ENCODE measurements at places on chromosomes 6 and 20. TPM values are rescaled to one million over a fixed set of nuclear protein-coding genes. Genes with fewer than 3 reads are reported as not detected.

DNA sequence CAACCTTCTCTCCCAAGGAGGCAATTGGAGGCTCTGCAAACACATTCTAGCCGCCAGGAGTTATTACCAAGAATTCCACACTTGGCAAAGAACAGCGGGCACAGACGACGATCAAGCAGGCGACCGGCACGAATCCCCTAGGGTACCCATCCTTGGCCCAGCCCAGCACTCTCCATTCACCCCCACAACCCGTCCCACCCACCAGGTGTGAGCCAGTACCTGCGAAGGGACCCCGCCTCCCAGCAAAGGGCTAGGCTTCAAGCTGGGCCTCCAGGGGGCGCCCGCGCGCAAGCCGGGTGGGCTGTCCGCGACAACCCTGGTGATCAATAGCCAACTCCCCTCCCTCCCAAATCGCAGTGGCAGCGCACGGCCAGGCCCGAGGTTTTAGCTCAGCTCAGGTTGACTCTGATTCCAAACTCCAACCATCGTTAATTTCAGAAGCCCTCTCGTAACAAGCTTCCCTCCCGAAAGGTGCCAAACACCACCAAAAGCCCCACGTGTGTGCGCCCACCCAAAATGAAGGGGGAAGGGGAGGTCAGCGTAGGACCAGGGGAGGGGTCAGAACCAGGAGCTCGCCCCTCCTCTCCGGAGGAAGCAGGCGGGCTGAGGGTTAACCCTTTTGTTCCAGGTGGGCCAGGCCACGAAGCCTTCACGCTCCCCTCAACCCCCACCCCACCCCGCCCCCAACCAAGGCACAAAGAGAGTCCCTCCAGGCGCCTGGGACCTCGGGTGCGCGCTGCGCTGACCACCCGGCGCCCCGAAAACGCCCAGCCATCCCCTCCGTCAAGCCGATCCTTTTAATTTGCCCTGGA, 2.1 kb downstream of the SALL4 start:
- no peaks in the 10 kb centered on the region for H3K27me3 ChIP-seq
- H3K27ac ChIP-seq, result peak overlapping the region; percentile 22
- DNase-seq, result peak; percentile 73
- no peaks in the 10 kb centered on the region for H3K36me3 ChIP-seq
- peak overlapping the region; percentile 33 for H3K4me3 ChIP-seq
- no peaks in the 10 kb centered on the region for H3K4me1 ChIP-seq

The PLEKHG1 gene
- total RNA-seq, result 65.4 TPM

GRCh38 chr6:164477101-164477500, 832.3 kb downstream of the C6orf118 start:
- no peaks in the 10 kb centered on the region for H3K27me3 ChIP-seq
- H3K4me3 ChIP-seq, result no peak overlapping the region
- no peaks in the 10 kb centered on the region for H3K4me1 ChIP-seq
- H3K36me3 ChIP-seq, result no peaks in the 10 kb centered on the region

DNA sequence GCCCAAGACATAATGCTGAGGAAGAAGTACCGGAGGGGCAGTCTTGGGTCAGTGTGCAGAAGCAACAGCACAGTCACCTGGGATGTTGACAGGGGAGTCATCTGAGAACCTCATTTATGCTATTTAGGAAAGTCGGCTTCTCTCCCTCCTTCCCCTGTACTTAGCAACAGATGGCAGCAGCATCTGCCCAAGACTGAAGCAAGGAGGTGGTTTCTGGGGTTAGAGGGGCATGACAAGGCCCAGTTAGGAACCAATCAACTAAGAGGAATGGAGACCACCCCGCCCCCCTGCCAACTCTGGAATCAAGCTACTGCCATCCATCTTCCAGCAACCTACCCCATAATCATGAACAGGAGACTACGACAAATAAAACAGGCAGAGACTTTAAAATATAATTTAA, 21.7 kb downstream of the RIPK1 start:
- no peak overlapping the region for H3K4me3 ChIP-seq
- H3K27ac ChIP-seq, result no peak overlapping the region
- no peaks in the 10 kb centered on the region for H3K36me3 ChIP-seq

DNA sequence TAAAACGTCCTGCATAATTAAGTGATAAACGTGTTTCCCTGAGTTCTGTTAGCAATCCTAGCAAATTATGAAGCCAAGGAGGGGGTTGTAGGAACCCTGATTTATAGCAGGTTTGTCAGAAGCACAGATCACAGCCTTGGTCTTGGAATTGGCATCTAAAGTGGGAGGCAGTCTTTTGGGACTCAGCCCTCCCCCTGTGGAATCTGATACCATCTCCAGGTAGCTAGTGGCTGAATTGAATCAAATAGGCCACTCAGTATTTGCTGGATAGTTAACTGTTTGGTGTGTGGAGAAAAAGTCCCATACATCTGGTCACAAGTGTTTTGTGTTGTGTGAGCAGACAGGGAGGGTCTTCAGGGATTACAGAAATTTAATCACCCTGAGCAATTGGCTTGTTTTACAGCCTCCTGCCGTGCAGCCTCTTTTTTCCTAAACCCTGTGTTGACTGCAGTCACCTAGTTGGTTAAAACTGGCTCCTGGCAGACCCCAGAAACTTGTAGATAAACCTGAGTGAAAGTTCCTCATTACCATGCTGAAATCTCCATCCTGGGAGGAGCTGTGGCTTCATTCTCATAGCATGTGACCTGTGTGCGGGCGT, 19.0 kb upstream of the KIFC1 start:
- DNase-seq, result no peak
- peak overlapping the region; percentile 76 for H3K27ac ChIP-seq
- H3K4me3 ChIP-seq, result no peak overlapping the region

DNA sequence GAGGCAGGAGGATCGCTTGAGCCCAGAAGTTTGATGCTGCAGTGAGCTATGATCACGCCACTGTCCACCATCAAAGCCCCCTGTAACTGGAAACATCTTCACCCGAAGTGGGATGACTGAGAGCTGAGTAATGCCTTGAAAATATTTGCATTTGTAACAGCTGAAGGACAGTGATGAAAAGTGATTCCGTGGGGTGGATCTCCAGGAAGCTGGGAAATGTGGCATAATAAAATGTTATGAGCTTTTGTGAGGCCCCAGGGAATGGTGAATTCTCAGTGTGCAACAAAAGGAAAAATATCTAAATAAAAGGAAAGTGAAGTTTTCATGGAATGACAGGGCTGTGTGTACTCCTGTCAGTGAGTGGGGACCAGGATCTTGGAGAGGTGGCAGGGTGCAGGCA, 92.0 kb downstream of the JAG1 start:
- DNase-seq, result no peak
- H3K27me3 ChIP-seq, result no peaks in the 10 kb centered on the region
- H3K27ac ChIP-seq, result no peak overlapping the region
- no peaks in the 10 kb centered on the region for H3K36me3 ChIP-seq
- no peak overlapping the region for H3K4me3 ChIP-seq
- no peaks in the 10 kb centered on the region for H3K4me1 ChIP-seq

GRCh38 chr20:44023515-44024371, 109.1 kb downstream of the TOX2 start:
- DNase-seq, result no peak
- H3K36me3 ChIP-seq, result no peaks in the 10 kb centered on the region
- no peaks in the 10 kb centered on the region for H3K27me3 ChIP-seq
- no peaks in the 10 kb centered on the region for H3K4me1 ChIP-seq
- H3K4me3 ChIP-seq, result no peak overlapping the region

- peak within 1 kb of the TSS; percentile 27 for H3K4me3 ChIP-seq
- DNase-seq, result no peak
- no peaks in the 10 kb centered on the region for H3K36me3 ChIP-seq
Observed at GRCh38 chr20:59300333-59301081, at the start of gene EDN3. TSS of gene EDN3 (plus strand) at chr20:59300611. CDS start at chr20:59300813, 202 bp downstream.

The MCCD1 gene
- not detected for total RNA-seq

DNA sequence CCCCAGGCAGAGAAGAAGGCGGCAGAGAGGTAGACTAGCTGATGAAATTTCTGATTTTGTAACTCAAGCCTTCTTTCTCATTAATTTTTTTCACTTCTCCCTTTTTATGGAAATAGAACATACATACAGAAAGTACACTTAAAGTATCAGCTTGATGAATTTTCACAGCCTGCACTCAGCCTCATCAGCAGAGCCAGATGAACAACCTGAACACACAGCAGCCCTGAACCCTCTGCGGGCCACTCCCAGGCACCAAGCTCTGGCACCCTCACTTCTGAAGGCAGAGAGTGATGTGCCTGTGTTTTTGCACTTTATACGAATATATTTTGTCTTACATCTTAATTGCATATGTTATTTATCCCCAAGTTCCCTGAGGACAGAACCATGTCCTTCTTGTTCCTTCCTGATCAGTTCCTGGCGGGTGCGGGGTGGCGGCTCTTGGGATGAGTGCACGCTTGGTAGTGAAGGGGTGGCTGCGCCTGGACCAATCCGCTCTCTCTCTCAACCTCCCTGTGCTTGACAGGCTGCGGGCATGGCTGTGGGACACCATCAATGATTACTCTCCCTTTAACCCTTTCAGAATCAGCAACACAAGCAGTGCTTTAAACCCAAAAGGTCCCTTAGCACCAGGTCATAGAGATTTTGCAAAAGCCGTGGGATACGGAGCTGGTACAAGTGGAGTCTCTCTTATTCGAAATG, 34.8 kb upstream of the AFDN start:
- H3K27ac ChIP-seq, result no peak overlapping the region
- peak; percentile 2 for DNase-seq
- H3K4me3 ChIP-seq, result no peak overlapping the region

- no peak overlapping the region for H3K4me3 ChIP-seq
- DNase-seq, result no peak
- peaks cover 9% of the 10 kb centered on the region for H3K4me1 ChIP-seq
- no peaks in the 10 kb centered on the region for H3K36me3 ChIP-seq
- no peak overlapping the region for H3K27ac ChIP-seq
Observed at GRCh38 chr6:27867051-27867944, 44.9 kb downstream of the OR2B2 start.

The SLA2 gene
- total RNA-seq, result 0.73 TPM

DNA sequence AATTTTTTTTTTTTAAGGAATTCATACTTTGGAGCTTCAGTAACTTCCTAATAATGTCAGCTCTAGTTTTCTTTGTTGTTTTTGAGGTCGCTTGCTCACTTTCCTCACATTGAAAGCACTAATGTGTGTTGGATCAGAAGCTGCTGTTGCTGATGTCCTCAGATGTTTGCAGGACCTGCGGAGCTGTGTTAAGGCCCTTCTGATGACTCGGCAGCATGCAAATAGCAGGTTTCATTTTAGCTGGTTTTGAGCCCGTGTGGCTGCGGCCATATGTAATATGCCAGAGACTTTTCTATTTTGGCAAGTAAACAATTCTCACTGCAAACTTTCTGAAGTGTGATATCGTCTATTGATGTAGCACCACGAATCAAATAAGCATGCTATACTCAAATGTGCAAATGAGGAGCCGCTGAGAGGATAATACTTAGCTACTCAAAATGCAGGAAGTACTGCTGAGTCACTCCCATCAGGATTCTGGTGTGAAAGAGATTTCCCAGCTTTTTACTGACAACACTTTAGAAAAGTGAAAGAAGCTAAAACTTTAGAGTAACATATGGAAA, 187.8 kb downstream of the SASH1 start:
- no peaks in the 10 kb centered on the region for H3K36me3 ChIP-seq
- DNase-seq, result no peak
- H3K4me1 ChIP-seq, result no peaks in the 10 kb centered on the region
- no peaks in the 10 kb centered on the region for H3K27me3 ChIP-seq

The PTCHD4 gene
- total RNA-seq, result 1.1 TPM

DNA sequence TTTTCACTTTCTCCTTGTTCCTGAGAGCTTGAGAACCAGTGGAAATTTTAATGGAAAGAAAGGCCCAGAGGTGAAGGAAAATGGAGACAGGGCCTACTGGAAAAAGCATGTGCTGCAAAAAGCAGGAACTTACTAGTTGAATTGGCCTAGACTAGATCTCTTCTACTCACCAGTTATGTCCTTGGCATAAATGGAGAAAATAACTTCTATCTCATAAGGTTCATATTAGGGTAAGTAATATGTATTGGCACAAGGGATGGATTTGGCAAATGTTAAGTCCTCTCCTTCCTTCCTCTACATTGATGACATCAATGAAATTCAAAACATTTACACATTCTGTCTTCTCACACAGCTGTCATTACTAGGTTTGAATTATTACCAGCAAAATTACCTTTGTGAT, 74.0 kb downstream of the NDUFAF5 start:
- no peaks in the 10 kb centered on the region for H3K27me3 ChIP-seq

The PCMT1 gene
- 77.6 TPM for total RNA-seq

- H3K27ac ChIP-seq, result no peak overlapping the region
- H3K4me3 ChIP-seq, result no peak overlapping the region
- H3K4me1 ChIP-seq, result no peaks in the 10 kb centered on the region
- DNase-seq, result no peak
- H3K27me3 ChIP-seq, result no peaks in the 10 kb centered on the region
Observed at GRCh38 chr20:7180256-7181045, 413.0 kb downstream of the BMP2 start.

The EBF4 gene
- 48.9 TPM for total RNA-seq

DNA sequence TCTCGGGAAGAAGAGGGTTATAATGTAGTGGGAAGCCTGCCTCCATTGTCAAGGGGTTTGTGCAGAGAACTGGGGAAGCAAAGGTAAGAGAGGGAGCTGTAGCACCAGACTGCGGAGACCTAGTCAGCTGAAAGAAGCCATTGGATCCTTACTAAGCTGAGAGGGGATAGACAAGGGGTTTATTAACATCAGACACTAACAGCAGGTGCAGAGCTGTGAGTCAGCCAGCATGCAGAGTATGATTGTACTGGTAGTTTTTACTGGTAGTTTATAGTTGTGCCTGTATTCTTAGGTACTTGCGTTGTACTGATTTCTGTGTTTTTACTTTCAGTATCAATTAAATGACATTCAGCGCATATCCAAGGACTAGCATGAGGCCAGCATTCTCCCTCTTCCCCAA, 17.8 kb upstream of the COL19A1 start:
- no peak overlapping the region for H3K27ac ChIP-seq
- H3K4me3 ChIP-seq, result no peak overlapping the region
- H3K27me3 ChIP-seq, result no peaks in the 10 kb centered on the region
- H3K36me3 ChIP-seq, result no peaks in the 10 kb centered on the region
- DNase-seq, result no peak
- no peaks in the 10 kb centered on the region for H3K4me1 ChIP-seq

GRCh38 chr20:2365091-2365490, 15.6 kb upstream of the TGM6 start:
- no peaks in the 10 kb centered on the region for H3K27me3 ChIP-seq
- H3K27ac ChIP-seq, result no peak overlapping the region
- no peaks in the 10 kb centered on the region for H3K36me3 ChIP-seq

The SULF2 gene
- total RNA-seq, result 82.0 TPM

GRCh38 chr20:11687546-11688292, 230.0 kb upstream of the BTBD3 start:
- no peaks in the 10 kb centered on the region for H3K27me3 ChIP-seq
- H3K4me3 ChIP-seq, result no peak overlapping the region
- no peaks in the 10 kb centered on the region for H3K4me1 ChIP-seq
- H3K27ac ChIP-seq, result no peak overlapping the region

The RRAGD gene
- total RNA-seq, result 22.7 TPM

GRCh38 chr6:148757944-148758480, 11.2 kb downstream of the UST start:
- DNase-seq, result no peak
- no peaks in the 10 kb centered on the region for H3K36me3 ChIP-seq
- H3K4me1 ChIP-seq, result no peaks in the 10 kb centered on the region
- H3K27ac ChIP-seq, result no peak overlapping the region
- H3K27me3 ChIP-seq, result no peaks in the 10 kb centered on the region

The FKBP1C gene
- not detected for total RNA-seq

GRCh38 chr6:12947151-12947871, 230.7 kb downstream of the PHACTR1 start:
- H3K27me3 ChIP-seq, result no peaks in the 10 kb centered on the region
- no peak overlapping the region for H3K4me3 ChIP-seq
- no peak overlapping the region for H3K27ac ChIP-seq
- H3K36me3 ChIP-seq, result no peaks in the 10 kb centered on the region
- no peak for DNase-seq
- no peaks in the 10 kb centered on the region for H3K4me1 ChIP-seq

GRCh38 chr6:157054531-157054979, 268.8 kb downstream of the TMEM242 start:
- no peaks in the 10 kb centered on the region for H3K36me3 ChIP-seq
- no peaks in the 10 kb centered on the region for H3K27me3 ChIP-seq
- no peaks in the 10 kb centered on the region for H3K4me1 ChIP-seq
- DNase-seq, result no peak

The TMEM200A gene
- total RNA-seq, result 5.1 TPM

The CST5 gene
- not detected for total RNA-seq
